ENCODE measurements at places on chromosomes 13 and 19.

- no peak for DNase-seq
Observed at GRCh38 chr19:7932930-7933300, 7.0 kb upstream of the CTXN1 start.

DNA sequence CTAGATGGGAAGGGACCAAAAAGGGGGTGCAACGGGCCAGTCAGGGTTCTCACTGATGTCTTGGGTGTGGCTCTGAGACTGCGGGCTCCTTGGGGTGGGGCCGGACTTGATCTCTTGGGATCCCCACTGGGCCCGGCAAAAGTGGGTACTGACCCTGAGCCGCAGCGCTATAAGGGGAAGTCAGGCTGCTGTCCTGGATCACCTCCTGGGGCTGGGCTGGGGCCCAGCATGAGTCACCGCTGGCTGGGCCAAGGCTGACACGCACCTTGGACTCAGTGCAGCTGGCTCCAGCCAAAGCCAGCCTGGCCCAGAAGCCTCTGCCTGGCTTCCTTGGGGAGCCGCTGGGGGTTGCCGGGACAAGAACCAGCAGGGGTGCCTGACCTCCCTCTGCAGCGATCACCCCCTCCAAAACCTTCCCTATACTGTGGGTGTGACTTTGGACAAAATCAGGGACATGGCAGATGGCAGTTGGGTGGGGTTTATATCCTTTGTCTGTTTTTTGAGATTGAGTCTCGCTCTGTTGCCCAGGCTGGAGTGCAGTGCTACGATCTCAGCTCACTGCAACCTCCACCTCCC is 617 bp upstream of the IQCN start:
- DNase-seq = no peak

GRCh38 chr13:82674546-82674945 is 1207.7 kb downstream of the SLITRK1 start:
- no peak for DNase-seq

DNA sequence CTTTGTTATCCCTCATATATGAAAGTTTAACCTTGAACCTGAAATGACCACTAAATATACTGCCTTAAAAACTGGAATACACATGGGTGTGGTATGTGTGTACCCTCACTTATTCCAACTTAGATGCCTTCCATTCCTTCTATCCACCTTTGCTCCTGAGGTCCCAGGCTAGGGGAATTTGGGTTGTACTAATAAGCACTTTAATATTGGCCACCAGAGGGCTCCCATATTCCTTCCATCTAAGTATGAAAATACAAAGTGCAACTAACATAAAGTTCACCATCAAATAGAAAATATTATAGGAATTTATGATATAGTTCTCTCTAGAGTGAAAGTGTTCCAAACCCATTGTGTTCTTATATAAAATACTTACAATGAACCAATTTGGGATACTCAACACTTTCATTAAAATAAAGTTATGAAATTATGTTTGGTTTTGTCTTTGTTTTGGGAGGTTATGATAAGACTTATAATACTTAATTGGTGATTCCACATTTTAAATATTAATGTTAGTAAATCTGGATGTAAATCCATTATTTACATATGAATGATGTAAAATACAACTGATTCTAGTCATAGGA is 62.3 kb downstream of the ITGBL1 start:
- peak; percentile 80 for DNase-seq

- DNase-seq = no peak
Observed at GRCh38 chr19:48183356-48183755, 12.9 kb downstream of the ZSWIM9 start.

DNA sequence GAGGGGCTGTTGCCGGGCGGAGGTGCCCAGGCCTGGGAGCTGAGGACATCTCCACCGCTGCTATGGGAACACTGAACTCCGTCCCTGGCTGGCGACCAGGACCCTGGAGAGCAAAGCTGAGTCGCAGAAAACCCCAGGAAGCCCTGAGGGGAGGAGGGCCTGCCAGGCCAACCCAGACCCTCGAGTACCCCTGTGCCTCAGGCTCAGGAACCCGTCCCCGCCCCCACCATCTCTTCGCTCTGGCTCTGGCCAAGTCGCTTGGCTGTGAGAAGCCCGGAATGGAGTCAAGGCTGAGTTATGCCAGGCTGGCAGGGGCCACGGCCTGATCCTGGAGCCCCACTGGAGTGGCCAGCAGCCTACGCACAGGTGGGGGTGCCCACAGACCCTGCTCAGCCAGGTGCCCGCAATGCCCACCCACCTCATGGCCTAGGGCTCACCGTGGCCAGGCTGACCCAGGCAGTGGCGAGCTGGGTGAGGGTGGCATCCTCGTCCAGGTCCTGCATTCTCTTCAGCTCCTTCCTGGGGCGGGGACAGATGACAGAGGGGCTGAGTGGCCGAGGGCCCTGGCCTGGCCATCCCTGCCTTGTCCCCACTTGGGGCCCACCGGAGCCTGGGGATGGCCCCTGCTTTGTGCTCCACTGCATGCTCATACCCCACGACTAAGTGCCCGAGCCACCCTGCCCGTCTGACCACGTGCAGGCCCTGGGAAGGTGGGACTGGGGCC is 8.5 kb upstream of the CERS1 start:
- no peak for DNase-seq

GRCh38 chr13:102773441-102774213 is at the start of gene TEX30:
TSS of gene TEX30 (minus strand) at chr13:102773786. CDS start at chr13:102770026, 3,760 bp downstream.
- peak; percentile 83 for DNase-seq

DNA sequence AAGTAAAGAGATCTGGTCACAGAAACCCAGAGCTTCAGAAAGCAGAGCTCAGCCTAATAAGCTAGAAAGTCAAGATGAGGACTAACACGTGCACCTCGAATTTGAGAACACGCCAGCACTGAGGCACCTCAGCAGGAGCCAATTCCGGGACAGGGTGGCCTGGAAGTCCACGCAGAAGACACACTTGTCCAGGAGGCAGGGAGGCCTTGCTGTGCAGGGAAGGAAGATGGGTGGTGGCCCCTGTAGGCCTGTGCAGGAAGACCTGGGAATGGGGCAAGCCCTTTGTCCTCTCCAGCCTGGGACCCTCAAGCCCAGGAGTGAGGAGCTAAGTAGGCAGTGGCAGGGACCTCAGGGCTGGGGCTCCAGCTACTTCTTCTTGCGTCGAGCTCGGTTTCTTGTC is 16.3 kb upstream of the VSTM2B start:
- DNase-seq = no peak

- no peak for DNase-seq
Observed at GRCh38 chr13:40355126-40355724, 311.2 kb downstream of the FOXO1 start.

DNA sequence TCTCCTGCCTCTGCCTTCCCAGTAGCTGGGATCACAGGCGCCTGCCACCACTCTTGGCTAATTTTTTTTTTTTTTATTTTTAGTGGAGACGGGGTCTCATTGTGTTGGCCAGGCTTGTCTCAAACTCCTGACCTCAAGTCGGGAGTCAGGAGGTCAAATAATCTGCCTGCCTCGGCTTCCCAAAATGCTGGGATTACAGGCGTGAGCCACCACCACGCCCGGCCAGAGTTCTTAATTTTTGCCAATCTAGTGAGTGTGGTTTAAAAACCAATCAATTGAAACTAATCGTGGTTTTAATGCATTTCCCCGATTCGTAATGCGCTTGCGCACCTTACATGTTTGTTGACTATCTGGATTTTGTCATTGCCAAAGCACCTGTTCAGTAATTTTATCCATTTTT is 37.0 kb downstream of the SKA3 start:
- no peak for DNase-seq

GRCh38 chr19:35742121-35742724 is at the start of gene IGFLR1:
TSS of gene IGFLR1 (minus strand) at chr19:35742452. CDS start at chr19:35741180, 1,272 bp downstream.
- peak; percentile 66 for DNase-seq

DNA sequence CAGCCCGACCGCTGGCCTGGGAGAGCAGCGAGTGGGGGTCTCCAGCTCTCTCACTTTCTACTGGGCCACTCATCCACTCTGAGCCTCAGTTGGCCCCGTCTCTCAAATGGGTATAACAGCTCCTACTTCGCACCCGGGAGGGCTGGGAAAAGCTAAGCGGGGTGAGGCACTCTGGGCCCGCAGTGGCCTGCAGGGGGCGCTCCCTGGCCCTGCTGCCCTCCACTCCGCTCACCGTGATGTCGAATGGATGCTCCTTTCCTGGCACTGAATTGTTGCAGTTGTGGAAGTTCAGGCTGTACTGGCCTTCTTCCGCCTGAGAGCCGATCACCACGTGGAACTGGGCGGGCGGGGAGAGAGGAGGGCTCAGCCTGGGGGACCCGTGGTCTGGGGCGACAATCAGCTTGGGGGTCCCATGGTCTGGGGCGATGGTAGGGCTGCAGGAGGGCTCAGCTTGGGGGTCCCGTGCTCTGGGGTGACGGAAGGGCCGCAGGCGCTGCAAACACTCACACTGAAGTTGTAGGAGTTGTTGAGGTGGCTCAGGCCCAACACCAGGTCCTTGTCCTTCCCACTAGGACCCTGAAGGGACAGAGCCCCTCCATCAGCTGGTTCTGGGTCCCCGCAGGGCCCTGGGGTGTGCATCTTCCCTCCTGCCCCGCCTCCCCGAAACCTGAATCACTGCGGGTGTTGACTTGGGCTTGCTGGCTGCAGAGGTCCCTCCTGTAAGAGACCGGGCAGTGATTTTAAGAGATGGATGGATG is 3.9 kb downstream of the GPR108 start:
- DNase-seq = no peak

GRCh38 chr19:15252398-15253018 is 20.3 kb upstream of the EPHX3 start:
- DNase-seq = no peak

- DNase-seq = no peak
Observed at GRCh38 chr19:4103080-4103433, 20.9 kb downstream of the MAP2K2 start.

GRCh38 chr13:39321574-39321973 is 281.4 kb downstream of the LHFPL6 start:
- no peak for DNase-seq

DNA sequence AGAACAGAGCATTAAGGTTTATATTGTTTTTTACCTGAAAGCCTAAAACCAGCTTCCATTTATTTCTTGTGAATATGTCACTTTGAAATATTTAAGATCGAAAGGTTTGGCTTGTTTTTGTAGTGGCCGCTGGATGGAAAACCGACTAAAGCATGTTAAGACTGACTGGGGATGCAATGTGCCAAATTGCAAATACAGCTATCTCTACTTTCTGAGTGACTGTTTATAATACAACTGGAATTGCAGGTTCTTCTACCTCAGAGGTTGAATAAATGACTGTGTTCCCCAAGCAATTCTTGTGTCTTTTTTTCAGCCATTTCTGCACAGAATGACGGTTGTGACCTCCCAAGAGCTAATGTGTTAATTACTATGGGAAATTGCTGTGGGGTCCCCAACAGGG is 50.0 kb upstream of the TMTC4 start:
- DNase-seq = no peak

GRCh38 chr19:13817615-13818371 is 22.6 kb downstream of the ZSWIM4 start:
- no peak for DNase-seq

DNA sequence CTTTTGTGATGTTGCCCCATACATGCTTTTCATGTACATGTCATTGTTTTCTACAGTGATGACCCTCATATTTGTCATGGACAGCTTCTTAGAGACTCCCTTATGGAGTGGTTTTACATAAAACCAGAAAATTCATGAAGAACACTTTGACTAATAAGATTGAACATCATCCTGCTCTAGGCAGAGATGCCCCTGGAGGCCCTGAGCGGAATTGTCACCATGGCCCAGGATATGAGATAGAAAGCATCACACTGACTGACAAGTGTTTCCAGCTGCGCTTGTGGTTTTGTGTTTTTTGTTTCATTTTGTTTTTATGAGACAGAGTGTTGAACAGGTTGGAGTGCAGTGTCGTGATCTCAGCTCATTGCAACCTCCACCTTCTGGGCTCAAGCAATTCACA is 22.2 kb downstream of the ZNF701 start:
- no peak for DNase-seq

DNA sequence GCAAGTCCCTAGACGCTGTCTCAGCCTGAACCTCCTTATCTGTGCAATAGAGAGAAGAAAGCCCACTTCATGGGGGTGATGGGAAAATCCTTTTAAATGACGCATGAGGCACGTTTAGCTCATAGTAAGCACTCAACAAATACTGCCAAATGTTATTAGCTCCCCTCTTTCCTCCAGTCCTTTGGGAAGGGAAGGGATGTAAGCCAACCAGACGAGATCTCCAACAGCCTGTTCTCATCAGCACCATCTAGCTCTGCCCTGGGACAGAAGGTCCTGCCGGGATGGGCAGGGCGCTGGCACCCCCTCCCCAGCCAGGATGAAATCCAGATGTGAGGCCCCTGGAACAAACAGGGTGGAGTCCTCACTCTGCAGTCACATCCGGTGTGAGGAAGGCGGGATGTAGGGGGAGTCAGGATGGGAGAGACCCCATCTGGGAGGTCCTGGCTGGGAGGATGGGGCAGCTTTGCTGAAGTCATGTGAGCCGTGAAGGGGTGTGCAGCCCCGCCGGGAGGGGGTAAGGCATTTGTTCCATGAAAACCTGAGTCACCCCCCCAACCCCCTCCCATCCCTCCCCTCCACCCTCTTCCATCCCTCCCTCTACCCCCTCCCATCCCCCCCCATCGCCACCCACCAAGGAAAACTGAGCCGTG is 4.6 kb downstream of the S1PR2 start:
- DNase-seq = no peak

GRCh38 chr13:114119196-114119595 is 13.2 kb downstream of the RASA3 start:
- no peak for DNase-seq

- DNase-seq = no peak
Observed at GRCh38 chr13:110294146-110294545, 12.8 kb downstream of the COL4A1 start.

- no peak for DNase-seq
Observed at GRCh38 chr13:50950849-50951248, 41.3 kb downstream of the RNASEH2B start.

GRCh38 chr19:2149980-2150793 is 1.2 kb downstream of the AP3D1 start:
- DNase-seq = peak; percentile 25

GRCh38 chr13:99414048-99414995 is 87.0 kb upstream of the TM9SF2 start:
- DNase-seq = no peak

- no peak for DNase-seq
Observed at GRCh38 chr19:30557927-30558557, 185.9 kb downstream of the ZNF536 start.

- DNase-seq = no peak
Observed at GRCh38 chr19:41098762-41099161, 10.5 kb downstream of the CYP2A13 start.

- no peak for DNase-seq
Observed at GRCh38 chr13:78540058-78540457, 63.3 kb downstream of the POU4F1 start.

- DNase-seq = no peak
Observed at GRCh38 chr13:106865716-106866440, 297.9 kb upstream of the ARGLU1 start.

DNA sequence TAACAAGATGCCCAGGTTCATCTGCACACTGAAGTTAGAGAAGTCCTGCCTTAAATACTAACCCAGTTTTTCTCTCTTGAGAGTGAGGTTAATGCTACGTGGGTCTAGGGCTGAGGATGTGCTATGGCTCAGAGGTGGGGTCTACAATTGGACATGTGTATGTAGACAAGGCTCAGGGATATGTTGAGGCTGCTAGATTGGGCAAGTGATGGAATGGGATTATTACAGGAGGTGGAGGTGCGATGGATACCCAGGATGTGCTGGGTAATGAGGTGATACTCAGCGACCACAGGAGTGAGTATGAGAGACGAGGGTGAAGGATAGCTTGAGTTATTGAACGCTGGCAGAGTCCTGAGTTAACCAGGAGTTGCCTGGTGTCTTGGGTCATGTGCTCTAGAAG is 38.1 kb downstream of the PPP2R1A start:
- DNase-seq = no peak

Measured in Kasumi-1 (cell line).